ENCODE measurements at places on chromosomes 1 and 21.

GRCh38 chr1:61111084-61112004 lies 29.0 kb downstream of the NFIA start:
- no peak for DNase-seq

DNA sequence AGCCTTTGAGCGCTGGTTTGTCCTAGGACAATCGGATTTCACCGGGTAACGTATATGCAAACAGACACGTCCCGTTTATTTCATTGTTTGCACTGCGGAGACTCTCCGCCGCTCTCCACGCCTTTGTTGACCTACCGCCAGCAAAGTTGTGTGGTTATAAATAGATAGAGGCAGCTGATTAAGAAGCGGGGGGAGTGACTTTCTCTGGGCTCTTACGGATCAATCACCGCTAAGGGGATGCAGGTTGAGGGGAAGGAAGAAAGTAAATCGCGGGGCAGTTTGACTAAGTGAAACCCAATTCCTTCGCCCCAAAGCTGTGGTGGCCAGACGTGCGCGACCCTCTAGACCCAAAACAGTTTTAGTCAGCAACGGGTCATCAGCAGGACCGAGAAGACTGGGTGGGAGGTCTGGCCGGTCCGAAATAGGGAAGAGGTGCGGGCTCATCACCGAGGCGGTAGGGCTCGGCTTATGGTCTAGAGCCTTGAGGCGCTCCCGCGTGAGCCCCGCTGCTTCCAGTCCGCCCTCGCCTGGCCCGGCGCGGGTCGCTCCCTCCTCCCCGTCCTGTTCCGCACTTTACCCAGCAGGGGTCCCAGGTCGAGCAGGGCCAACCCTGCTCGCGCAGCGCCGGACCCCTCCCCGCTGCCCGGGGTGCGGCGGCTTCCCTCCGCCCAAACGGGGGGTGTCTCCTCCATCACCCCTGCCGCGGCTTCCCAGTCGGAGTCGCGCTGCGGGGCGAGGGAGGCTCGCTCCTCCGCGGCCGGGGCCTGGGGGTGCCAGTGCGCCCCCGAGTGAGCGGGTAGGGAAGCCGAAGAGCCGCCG lies 120.8 kb upstream of the RRP15 start:
- no peak for DNase-seq

GRCh38 chr21:44349847-44350772 lies 3.3 kb upstream of the TRPM2 start:
- DNase-seq: no peak

DNA sequence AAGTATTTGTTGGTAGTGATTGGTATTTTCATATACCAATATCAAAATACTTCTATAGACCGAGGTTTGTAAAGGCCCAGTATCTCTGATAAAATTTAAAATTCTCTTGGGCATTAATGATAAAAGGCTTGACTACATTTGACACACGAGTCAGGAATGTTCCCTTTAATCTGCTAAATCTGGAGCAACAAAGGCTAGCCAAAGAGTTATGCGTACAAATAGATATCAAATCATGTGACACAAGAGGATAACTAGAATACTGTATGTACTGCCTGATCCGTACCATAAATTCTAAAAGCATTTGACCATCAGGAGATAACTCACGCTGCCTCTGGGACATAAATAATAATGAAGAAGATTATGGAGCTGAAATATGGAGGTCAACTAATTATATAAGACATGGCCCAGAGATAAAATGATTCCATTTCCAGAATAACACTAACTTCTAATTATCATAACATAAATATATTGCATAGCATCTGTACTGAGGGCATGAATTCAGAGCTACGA lies 64.2 kb upstream of the SH3GLB1 start:
- no peak for DNase-seq

GRCh38 chr1:114126261-114127095 lies 27.2 kb downstream of the SYT6 start:
- DNase-seq: no peak

DNA sequence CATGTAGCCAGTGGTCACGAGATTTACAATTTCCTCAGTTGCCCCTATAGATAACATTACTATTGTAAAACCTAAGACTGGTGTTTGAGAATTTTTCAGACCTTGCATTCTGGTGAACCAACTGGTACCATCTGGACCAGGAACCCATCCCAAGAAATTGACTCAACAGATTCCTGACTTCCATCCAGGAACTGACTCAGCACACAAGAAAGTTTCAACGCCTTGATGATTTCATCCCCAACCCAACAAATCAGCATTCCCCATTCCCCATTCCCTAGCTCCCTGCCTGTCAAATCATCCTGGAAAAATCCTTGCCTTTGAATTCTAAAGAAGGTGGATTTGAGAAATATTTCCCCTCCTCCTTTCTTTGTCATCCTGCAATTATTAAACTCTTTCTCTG lies 529.8 kb upstream of the PRMT6 start:
- no peak for DNase-seq

DNA sequence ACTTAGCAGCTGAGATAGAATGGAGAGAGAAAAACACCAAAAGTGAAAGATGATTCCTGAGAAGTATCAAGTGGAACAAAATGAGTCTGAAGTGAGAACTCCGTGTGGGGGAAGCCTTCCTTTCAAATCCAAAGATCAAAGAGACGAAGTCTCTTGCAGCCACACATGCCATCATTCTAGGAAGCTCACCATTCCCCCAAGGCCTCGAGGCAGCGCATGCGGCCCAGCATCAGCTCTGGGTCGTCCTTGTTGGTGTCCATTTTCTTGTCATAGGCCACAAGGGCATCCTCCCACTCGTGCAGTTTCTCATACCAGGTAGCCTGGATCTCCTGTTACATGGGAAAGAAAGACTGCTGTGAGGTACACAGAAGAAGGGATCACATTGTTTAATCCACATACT lies 32.2 kb upstream of the ANGPTL7 start:
- no peak for DNase-seq

GRCh38 chr1:36433102-36433501 lies 17.1 kb downstream of the OSCP1 start:
- no peak for DNase-seq

Measured in activated T-helper 1 cell treated with Interleukin-2 at 50 U/mL for 16 hours (primary cell).